ENCODE measurements at places on chromosomes 16 and 17.

DNA sequence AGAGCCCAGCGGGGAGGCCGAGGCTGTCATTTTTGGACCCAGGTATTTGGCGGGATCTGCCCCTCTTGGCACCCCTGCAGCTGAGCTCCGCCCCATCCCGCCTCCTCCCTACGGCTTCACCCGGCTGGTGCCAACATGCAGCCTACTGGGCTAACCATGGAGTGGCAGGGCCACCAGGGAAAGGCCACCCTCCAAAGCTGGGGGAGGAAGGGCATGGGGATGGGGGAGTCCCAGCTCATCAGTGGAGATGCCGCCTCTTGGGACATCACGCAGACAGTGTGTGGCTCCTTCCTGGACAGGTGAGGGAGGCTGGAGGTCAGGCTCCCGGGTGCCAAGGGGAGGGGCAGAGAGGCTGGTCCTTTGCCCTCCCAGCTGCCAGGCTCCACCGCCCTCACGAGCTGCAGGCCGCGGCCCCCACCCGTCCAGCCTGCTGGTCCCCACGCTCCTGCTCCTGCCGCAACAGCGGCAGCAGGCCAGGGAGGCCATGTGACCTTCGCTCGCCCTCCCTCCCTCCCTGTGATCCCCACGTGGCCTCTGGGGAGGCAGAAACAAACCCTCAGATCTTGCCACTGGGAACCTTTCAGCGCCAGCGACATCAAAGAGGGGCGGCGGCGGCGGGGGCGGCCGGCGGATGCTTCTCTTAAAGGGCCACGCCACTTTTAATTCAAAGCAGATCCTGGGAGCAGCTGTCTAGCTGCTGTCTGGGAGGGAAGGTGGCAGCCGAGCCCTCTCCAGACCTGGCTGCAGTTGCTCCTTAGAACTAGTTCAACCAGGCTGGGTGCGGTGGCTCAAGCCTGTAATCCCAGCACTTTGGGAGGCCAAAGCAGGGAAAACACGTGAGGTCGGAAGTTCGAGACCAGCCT is 6.8 kb upstream of the NOTUM start:
- peak; percentile 54 for DNase-seq

- DNase-seq: no peak
Measured at GRCh38 chr16:77457046-77457445, 22.2 kb upstream of the ADAMTS18 start.

DNA sequence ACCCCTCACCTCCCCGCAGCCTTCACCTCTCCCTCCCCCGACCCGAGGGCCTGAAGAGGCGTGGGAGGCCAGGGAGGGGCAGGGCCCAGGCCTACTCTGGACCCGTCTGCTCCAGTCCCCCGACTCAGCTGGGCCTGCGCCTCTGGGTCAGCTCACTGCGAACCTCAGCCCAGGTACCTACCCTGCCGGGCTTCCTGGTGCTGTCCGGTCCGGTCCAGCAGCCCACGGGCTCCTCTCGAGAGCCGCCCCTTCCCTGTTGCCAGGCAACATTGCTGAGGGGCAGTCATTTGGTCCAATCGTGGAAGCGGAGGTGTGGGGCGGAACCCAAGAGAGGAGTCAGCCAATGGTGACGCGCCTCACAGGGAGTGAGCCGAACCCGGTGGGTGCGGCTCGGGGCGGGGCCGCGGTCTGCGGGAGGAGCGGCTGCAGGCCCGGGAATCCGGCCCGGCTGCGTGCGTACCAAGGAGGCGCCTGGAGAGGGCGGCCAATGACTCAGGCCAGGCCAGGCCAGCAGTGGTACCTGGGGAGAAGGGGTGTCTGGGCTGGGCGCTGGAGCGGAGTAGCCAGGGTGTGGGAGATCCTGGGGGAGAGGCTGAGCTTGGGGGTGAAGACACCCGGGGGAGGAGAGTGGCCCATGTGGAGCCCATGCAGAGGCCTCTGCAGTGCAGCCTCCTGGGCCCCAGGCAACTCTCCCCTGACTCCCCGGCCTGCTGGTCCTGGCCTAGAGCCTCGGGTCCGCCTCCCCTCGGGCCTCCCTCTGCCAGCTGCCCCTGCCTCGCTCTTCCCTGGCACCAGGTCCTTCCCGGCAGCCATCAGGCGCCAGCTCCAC is at the start of gene MEAK7:
TSS of gene MEAK7 (minus strand) at position 240 of the 829 bp plus-strand sequence. CDS start 6,573 bp downstream, outside the sequence.
- peak; percentile 99 for DNase-seq

DNA sequence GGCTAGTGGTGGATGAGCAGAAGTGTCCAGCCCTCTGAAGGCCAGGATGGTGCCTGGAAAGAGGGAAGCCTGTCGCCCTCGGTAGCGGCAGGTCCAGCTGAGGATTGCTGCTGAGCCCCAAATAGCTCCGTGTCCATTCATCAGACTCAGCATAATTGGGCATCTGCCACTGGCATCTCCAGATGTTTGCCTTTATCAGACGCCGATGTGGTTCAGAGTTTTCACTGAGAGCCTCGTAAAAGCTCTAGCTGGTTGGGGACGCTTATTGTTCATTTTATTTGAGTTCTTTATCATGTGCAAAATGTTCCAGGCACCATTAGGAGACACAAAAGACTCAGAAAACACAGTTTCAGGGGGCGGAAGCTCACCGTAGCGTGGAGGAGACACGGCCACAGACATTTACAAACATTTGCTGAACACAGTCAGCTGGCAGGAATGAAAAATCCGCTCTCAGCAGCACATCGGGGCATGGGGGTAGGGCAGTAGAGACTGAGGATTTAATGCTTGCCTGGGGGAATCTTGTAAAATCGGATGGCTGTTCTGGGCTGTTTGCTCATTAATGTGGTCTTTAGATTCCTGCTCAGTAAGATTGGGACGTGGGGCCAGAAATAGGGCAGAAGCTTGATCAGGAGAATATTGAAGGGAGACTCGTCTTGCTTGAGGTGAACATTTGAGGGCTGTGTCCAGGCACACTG is 41.7 kb downstream of the SMPD3 start:
- DNase-seq: peak; percentile 73

DNA sequence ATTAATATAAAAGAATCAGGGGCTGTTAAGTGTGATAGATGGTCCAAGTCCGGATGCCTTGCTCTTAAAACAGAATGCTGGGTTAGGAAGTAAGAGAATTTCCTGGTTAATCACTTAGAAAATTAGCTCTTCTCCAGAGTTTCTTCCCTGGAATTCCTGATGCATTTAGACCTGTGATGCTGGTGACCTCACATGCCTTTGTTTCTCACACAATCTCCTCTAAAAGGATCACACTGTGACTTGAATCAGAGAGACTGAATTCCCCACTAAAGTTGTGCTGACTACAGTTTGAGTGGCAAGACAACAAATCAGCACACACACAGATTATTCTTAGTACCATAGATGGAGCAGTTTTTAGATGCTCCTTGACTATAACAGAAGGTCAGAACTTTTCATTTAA is 4.4 kb upstream of the RNF43 start:
- no peak for DNase-seq

DNA sequence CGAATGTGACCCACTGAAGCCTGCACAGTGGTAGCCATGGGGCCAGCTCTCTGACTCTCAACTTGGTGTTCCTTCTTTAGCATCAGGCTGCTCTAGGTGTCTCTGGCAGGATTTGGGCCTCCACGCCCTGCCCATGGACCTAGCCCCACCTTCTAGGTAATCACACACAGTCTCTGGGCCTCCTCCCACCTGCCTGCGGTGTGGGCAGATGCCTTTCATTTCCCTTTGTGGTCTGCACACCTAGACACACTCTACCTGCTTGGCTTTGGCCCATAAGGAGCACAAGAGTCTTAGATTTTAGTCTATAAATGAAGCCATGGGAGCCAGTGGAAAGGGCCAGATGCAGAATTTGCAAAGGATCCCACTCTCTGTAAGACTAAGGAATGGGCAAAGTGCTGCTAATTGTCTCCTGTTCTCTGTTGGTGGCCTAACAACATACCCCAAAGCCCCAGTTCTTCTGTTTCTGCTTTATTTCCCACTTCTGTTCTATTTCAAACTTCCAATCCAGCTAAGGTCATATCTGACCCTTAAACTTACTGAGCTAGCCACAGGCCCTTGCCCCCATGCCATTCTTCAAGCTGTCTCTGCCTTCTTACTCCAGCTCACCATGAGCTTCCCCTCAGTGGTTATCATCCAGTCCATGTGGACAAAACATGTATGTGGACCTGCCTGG is 7.2 kb upstream of the MFSD6L start:
- DNase-seq: no peak

DNA sequence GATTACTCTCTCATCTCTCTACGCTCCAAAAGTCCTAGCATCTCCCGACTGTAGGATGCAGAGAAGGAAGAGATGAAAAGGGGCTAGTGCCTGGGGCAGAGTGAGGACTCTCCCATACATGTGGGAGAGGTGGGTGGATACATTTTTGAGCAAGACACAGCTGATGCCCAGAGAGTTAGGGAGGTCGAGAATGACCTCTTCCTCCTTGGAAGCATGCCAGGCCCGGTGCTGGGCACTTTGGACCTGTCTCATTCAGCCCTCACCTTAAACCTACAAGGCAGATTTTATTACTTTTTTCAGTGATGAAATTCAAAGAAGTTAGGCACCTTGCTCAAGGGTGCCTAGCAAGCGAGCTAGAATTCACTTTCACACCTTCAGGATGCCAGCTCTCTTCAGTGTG is 38.2 kb downstream of the WSCD1 start:
- DNase-seq: no peak

GRCh38 chr17:49742166-49742638 is 21.7 kb downstream of the FAM117A start:
- DNase-seq: no peak

Measured in EL (cell line).